ENCODE measurements at places on chromosomes 12 and 14.
A peak's percentile ranks its signal among the peaks of the same experiment; 100 is the strongest.

- H3K36me3 ChIP-seq: no peaks in the 10 kb centered on the region
- DNase-seq: no peak
- no peak overlapping the region for H3K27ac ChIP-seq
Observed at GRCh38 chr12:64232196-64232595, 10.1 kb upstream of the KICS2 start.

DNA sequence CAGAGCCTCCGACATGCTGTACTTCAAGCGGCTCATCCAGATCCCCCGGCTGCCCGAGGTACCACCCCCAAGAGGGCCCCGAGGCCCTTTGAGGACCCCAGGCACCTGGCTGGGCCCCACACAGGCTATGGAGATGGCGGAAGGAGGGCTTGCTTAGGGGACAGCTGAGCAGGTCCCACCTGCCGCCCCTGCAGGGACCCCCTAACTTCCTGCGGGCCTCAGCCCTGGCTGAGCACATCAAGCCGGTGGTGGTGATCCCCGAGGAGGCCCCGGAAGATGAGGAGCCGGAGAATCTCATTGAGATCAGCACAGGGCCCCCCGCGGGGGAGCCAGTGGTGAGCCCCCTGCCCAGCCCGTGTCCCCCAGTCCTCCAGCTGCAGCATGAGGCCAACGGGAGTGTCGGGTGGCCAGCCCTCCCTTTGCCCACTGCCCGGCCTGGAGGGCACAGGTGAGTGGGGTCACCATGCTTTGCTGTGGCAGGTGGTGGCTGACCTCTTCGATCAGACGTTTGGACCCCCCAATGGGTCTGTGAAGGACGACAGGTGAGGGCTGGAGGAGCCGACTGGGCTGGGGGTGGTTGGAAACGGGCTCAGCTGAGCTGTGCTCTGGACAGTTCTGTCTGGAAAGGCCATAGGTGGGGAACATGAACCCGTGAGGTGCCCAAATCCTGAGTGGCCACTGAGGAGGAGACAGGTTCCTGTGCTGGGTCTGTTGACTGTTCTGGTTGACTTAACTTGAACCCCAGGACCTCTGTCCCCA lies 20.0 kb downstream of the HIP1R start:
- H3K27ac ChIP-seq: no peak overlapping the region
- no peak overlapping the region for H3K4me3 ChIP-seq
- no peak for DNase-seq
- peaks cover 22% of the 10 kb centered on the region for H3K36me3 ChIP-seq
- H3K27me3 ChIP-seq: no peaks in the 10 kb centered on the region
- H3K4me1 ChIP-seq: no peaks in the 10 kb centered on the region

DNA sequence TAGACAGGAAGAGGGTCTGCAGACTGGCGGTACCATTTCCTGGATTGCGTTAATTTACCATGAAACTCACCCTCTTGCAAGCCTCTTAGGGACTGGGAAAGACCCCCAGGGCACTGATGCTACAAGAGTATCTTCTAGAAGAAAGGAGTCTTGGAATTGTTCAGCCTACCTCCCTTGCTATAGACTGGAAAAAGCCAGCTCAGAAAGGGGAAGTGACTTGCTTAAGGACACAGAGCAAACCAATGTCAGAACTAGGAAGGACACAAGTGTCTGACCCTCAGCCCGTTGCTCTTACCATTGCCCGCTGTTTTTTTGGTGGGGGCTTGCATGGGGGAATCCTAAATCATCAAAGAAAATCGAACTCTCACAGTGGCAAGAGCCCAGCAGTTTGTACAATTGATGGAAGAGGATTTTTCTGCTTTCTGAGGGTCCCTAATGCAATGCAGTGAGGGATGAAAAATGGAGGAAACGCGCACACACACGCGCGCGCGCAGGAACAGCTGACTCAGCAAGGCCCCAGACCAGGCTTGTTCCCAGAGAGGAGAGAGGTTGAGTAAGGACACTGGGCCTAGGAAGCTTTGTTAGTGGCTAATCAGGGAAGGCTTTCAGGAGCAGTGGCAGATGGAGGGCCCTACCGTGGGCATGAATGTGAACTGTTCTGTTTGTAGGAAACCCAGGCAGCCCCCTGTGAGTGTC lies 50.9 kb downstream of the RIN3 start:
- H3K4me3 ChIP-seq: no peak overlapping the region
- H3K27me3 ChIP-seq: no peaks in the 10 kb centered on the region
- H3K36me3 ChIP-seq: peaks cover 20% of the 10 kb centered on the region
- peak; percentile 56 for DNase-seq
- H3K27ac ChIP-seq: no peak overlapping the region
- H3K4me1 ChIP-seq: peaks cover 33% of the 10 kb centered on the region

DNA sequence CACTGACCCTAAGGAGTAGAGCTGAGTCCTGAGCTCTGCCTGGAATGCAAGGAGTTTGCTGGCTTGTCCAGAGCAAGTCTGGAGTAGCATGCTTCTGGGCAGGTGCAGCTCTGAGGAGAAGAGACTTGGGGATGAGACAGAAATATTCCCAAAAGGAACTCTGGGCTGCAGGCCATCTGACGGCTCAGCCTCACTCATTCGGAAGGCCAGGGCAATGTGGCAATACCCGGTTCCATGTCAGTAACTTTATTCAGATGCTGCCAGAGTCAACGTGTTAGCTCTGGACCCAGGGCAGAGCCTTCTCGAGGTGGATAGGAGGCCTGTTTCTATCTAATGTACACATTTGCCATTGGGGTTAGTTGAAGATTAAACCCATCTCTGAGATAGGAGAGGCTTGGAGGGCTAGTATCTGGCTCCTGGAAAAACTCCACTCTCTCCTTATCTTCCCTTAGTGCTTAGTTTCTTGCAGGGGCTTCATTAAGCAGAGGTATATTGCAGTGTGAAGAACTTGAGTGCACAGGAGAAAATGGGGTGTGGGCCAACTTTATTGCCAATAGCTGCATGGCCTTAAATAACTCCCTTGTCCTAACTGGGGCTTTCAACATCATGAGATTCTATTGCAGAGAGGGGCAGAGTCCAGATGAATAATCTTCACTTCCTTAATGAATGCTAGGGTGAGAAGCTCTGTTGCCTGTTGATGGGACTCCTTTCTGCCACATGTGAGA lies 65.6 kb downstream of the NTF3 start:
- no peak for DNase-seq
- peaks cover 10% of the 10 kb centered on the region for H3K27me3 ChIP-seq
- no peak overlapping the region for H3K4me3 ChIP-seq
- no peaks in the 10 kb centered on the region for H3K4me1 ChIP-seq

GRCh38 chr14:79090641-79091180 lies 920.5 kb downstream of the NRXN3 start:
- no peak for DNase-seq
- H3K4me3 ChIP-seq: no peak overlapping the region
- H3K4me1 ChIP-seq: no peaks in the 10 kb centered on the region
- no peaks in the 10 kb centered on the region for H3K36me3 ChIP-seq

- H3K36me3 ChIP-seq: peaks cover 29% of the 10 kb centered on the region
- H3K4me3 ChIP-seq: no peak overlapping the region
- peak overlapping the region; percentile 78 for H3K27ac ChIP-seq
- no peaks in the 10 kb centered on the region for H3K27me3 ChIP-seq
- DNase-seq: no peak
- H3K4me1 ChIP-seq: peaks cover 30% of the 10 kb centered on the region
Observed at GRCh38 chr12:132771126-132771838, 9.7 kb upstream of the ANKLE2 start.
